ENCODE measurements at places on chromosomes 6 and 20.

DNA sequence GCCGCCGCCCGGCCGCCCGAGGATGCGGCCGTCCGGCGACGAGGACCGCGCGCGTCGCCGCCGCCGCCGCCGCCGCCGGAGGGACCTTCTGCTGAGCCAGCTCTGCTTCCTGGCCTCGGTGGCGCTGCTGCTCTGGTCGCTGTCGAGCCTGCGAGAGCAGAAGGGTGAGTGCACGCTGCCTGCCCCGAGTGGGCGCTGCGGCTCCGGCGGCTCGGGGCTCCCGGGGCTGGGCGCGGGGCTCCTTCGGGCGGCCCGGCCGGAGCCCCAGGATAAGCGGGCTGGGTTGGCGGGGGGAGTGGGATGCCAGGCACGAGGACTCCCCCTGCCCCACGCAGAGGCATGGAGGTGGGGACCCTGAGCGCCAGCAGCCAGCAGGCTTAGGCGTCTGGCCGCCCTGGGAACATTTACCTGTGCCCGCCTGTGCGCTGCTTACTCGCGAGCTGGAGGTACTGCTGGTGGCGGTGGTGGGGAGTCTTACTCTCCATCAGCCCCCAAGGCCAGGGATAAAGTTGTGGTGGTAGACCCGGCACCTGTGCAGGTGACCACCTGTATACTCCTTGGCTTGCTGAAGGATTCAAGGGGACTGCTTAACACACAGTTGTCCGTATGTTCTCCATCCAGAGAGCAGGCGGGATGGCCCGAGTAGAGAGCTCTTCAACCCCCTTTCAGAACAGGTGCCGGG lies 520 bp downstream of the SLC24A3 start:
- DNase-seq, result peak; percentile 7

GRCh38 chr20:63330084-63330760 lies 30.9 kb downstream of the CHRNA4 start:
- DNase-seq, result no peak

DNA sequence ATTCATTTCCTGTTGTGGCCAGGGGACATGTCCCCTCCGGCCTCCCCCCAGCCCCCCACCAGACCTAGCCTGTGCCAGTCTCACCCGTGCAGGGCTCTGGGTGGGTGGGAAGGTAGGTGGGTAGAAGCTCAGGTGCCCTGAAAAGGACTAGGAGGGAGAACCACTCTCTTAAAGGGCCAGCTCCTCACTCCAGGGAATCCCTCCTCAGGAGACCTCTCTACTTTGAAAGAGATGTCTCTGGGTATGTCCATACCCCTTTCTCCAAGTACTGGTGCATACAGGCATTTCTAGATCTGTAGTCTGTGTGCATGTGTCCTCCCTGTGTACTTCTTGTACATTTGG lies 60.8 kb upstream of the EPB41L1 start:
- DNase-seq, result peak; percentile 26

DNA sequence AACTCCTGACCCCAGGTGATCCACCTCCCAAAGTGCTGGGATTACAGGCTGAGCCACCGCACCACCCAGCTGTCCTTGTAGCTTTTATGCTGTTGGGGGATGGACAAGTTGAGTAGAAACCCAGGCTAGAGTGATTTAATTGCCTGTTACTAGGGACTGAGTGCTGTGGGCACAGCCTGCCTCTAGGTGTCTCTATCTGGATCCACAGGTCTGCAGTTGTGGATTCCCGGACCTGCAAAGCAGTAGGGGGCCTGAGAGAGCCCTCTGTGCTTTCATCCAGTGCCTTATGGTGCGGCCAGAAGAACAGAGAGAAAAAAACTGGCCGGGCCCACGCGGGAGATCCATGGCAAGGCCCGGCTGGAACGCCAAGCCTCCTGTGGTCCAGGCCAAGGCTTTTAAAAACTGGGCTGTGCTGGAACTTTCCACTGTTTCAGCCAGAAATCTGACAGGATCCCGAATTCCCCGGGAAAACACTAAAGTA lies 5.2 kb downstream of the SIRPA start:
- DNase-seq, result peak; percentile 81

DNA sequence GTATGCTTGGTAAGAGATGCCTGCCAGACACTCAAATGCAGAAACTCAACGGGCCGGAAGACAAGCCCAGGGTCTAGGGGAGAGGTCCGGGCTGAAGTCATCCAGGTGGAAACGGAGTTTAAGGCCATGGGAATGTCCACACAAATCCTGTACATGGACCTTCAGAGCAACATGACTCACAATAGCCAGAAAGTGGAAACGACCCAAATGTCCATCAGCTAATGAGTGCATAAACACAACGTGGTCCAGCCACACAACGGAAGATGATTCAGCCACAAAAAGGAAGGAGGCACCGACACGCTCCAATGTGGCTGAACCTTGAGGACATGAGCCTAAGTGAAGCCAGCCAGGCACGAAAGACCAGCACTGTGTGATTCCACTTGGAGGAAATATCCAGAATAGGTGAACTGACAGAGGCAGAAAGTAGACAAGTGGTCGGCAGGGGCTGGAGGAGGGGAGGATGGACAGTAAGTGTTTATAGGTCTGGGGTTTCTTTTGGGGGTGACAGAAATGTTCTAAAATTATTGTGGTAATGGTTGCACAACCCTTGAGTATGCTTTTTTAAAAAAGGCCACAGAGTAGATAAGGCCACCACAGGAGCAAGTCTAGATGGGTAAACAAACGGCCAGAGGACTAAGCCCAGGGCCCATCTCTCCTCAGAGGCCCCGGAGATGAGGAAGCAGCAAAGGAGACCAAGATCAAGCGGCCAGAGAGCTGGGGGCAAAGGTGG lies 105.6 kb downstream of the PREX1 start:
- no peak for DNase-seq

- peak; percentile 32 for DNase-seq
Measured at GRCh38 chr6:43786664-43787329, 16.8 kb downstream of the VEGFA start.

DNA sequence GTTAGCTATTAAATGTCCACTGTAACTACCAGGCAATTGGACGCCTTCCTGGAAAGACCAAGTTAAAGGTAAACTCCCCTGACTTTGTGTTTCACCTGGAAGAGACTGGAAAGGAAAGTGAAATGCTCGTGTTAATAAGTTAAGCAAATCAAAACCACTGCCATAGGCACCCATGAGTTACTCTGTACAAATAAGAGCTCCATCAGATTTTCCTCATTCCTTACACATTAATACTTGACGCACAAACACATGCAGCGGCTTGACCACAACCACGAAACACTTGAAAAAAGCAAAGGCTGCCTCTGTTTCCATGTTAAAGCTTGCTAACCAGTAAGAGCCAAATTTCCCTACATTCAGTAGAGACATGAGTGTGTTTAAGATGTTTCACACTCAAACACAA lies 19.8 kb downstream of the GCM1 start:
- no peak for DNase-seq

GRCh38 chr20:3672547-3673171 lies 9.2 kb downstream of the ADAM33 start:
- no peak for DNase-seq
